ENCODE measurements at places on chromosomes 7 and 10.

- DNase-seq: peak; percentile 53
These were observed 51.2 kb upstream of the BMPER start for GRCh38 chr7:33854178-33854577.

DNA sequence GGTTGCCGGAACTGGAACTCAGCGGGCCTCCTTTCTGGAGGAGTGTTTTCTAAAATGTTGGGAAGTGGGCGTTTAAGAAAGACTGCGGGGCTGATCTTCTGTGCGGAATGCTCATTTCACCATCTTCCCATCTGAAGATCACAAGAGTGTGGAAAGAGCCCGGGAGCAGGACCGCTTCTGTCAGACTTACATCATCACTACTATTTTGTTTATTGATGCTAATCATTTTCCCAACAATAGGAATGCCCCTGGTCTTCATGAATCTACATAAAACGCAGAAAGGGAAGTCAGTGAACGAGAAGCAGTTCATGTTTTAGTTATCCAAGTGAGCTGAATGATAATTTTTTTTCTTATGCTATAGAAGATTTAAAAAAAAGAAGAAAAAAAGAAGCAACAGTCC, 447.8 kb upstream of the MKI67 start:
- DNase-seq: no peak

DNA sequence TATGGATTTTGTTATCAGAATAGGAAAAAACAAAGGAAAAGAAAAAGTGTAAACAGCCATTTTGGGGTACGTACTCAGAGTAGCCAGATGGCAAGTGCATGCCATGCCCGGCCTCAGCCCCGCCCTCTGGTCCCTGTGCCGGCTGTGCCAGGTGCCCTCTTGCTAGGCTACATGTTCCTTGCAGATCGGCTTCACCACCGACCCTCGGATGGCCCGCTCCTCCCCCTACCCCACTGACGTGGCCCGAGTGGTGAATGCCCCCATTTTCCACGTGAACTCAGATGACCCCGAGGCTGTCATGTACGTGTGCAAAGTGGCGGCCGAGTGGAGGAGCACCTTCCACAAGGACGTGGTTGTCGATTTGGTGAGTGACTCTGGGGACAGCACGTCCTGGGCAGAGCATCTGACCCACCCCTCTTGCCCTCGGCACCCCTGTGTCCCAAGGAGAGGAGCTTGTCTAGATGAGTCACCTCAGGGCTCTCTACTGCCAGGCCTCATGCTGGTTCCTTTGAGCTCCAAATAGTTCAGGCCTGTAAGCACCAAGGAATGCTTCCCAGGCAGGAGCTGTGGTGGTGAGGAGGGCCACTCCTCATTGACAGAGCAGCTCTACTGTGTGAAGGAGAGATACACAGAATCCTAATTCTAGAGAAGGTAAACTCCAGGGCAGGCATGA, 54.9 kb upstream of the ZMIZ2 start:
- peak; percentile 74 for DNase-seq

DNA sequence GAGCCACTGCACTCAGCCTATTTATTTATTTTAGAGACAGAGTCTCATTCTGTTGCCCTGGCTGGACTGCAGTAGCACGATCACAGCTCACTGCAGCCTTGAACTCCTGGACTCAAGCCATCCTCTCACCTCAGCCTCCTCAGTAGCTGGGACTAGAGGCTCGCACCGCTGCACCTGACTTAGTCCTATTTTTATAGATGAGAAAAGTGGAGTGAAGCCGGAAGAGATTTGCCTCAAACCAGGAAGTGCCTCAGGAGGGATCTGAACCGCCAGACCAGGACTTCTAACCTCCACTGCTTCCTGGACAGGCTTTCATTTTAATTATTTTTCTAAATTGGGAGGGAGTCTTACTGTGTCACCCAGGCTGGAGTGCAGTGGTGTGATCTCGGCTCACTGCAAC, 17.5 kb upstream of the CLIP2 start:
- no peak for DNase-seq

- DNase-seq: peak; percentile 40
These were observed 370.8 kb upstream of the LRRTM3 start for GRCh38 chr10:66555061-66555460.

- no peak for DNase-seq
These were observed 13.6 kb downstream of the SNX10 start for GRCh38 chr7:26305090-26305868.

DNA sequence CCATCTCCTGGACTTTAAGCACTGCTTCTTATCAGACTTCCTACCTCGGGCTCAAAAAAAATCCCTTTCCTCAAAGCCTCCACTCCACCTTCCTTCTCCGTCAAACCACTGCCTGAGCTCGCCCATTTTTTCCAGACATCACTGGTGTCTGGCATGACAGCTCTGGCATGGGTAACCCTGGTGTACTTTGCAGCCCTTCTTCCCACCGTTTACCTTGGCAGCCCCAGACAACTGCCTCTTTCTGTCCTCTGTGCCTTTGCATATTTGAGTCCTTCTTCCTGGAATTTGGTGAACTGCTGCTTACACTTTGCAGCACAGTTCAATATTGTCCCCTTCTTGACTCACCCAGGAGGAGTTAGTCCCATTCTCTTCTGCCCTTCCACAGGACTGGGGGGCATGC, 144.6 kb upstream of the TBX20 start:
- no peak for DNase-seq

DNA sequence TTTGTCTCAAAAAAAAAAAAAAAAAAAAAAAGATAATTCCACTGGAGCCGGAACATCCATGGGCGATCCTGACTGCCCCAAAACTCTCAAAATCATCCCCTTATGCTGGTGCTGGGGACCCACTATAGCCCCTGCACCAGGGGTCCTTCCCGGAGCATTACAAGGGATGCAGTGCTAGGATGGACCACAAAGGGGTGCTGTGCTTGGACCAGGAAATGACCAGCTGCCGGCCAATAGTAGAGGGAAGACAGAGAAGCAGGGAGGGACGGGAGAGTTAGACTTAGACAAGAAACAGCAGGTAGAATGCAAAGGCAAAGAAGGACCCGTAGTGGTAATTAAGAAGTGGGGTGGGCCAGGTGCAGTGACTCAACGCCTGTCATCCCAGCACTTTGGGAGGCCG, 40.5 kb downstream of the RCC1L start:
- no peak for DNase-seq

- DNase-seq: no peak
These were observed at the start of gene CLDN3 for GRCh38 chr7:73770002-73770859. CLDN3 (minus strand) TSS chr7:73770270; CDS start chr7:73770049, 221 bp downstream.

DNA sequence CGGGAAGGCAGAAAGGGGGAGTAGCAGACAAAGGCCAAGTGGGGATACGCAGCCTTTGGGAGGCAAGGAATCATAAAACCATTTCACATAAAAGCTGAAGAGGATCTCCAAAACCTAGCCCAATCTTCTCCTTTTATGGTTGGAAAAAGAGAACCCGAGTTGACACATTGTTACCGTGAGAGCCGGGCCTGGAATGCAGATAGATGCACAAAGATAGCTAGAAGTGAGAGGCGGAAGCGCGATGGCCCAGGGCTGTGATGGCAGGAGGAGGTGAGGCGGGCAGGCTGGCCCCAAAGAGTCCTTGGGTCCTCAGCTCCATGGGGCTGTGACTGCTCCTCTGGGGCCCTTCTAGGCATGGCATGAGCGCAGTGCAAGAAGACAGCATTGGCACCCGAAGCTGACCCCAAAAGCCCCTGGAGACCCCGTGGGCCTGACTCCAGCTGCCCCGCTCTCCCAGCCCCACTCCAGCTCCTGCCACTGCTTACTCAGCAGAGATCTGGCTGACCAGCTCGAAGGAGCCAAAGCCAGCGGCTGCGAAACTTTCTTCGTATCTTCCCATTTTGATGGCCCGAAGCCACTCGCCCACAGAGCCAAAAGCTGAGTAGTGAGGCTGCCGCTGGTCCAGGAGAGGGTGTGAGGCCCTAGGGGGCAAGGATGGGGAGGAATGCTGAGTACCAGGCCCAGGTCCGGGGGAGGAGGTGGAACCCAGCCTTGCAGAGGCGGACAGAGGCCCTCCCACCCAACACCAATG, 22.5 kb downstream of the EPHB4 start:
- no peak for DNase-seq

GRCh38 chr10:64484811-64485330, 963.7 kb downstream of the REEP3 start:
- DNase-seq: no peak

DNA sequence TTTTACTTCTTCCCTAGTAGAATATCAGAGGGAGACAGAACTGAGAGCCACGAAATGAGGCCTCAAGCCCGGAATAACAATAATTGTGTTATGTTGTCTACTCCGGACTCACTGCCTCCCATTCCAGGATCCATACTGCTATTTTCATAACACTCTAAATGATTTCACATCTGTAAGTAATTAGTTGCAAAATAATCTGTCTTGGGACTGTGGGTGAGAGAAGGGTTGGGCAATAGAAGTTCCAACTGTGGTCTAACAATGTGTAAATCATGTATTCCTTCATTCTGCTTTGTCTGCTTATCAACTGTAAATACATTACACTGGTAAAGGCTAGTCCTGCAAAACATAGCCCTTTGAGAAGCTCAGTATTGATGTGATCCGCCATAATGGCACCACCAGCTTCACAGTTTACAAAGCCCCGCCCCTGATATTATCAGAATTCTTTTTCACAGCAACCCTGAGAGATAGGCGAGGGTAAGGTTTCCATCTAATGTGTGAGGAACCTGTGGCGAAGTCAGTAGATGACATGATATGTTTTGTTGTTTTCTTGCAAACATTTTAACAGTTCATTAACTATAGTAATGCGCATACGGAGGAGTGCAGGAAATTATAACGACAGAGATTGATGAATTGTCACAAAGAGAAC, 265.7 kb upstream of the BMPER start:
- no peak for DNase-seq

GRCh38 chr7:11931307-11931706, 99.3 kb upstream of the THSD7A start:
- peak; percentile 4 for DNase-seq

DNA sequence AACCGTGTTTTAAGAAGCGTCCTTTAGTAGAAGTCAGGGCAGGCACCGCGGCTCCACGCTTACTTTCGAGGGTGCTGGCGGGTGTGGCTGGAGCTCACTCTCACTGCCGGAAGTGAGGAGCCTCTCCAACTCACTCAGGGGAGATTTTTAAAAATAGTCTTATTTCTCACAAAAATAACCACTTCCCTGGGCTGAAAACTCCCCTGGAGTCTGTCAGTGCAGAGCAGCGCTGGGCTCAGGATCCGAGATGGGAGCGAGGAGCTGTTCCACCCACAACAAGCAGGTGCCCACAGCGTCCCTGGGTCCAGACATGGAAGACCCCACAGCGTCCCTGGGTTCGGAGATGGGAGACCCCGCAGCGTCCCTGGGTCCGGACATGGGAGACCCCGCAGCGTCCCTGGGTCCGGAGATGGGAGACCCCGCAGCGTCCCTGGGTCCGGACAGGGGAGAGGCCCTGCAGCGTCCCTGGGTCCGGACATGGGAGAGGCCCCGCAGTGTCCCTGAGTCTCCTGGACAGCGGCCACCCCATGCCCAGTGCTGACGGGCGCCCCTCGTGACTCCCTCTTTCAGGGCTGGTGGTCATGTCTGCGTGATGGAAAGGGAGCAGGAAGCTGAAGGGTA, 51.2 kb downstream of the VIPR2 start:
- DNase-seq: no peak

- DNase-seq: no peak
These were observed 295.0 kb downstream of the BICC1 start for GRCh38 chr10:58807629-58808022.

DNA sequence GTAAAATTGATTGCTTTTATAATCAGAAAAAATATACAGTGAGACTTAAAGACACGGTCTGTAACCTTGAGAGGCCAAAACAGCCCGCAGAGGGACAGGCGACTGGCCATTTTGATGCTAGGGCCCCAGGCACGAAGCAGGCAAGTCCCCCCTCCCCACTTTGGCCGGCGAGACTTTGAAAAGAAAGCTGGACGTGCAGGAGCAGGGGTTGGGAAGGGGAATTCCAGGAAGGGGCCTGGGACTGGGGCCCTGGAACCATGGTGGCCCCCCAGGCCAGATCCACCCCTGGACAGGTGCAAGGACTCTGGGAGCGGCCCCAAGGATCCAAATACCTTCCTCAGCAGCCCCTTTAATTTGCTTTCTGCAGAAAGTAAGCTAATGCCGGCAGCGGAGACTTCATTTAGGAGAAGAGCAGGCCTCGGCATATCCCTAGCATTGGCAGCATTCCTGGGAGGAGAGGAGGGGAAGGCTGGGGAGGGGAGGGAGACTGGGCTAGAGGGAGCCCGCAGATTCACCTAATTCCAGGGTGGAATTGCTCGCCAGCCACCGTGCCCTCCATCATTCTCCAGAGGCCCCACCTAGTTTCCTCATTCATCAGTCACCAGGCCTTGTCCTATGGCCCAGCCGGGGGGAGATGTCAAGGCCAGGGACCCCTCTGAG, 24.9 kb upstream of the TNRC18 start:
- DNase-seq: no peak

DNA sequence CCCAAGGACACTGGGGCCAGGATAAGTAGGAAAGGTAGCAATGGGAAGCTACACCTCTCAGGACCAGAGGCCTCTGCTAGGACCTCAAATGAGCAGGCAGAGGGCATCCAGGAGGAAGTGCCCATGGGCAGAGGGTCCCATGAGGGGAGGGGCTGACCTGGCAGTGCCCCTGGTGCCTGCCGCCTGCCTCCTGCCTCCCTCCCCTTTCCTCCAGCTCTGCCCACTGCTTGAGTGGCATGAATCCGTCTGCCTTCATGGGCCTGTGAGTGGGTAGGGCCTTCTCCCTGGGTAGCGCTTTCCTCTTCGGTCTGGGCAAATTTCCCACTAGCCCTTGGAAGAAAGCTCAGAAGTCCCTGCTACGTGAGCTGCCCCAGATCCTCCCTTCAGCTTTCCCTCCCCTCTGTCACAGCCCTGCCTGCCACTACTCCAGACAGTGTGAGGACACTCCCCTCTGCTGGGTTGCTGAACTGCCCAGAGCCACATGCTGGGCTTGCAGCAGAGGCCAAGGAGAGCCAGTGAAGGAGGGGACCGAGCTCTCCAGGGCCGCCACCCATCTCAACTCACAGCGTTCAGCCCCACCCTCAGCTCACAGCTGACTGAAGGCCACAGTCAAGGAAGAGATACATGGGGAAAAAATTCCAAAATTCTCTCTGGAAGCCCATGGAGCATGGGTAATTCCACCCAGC, 141.4 kb downstream of the ARHGAP22 start:
- no peak for DNase-seq

- no peak for DNase-seq
These were observed 73.6 kb downstream of the CCDC3 start for GRCh38 chr10:12927896-12928295.

- no peak for DNase-seq
These were observed 3.3 kb upstream of the VDAC2 start for GRCh38 chr10:75207079-75207856.

GRCh38 chr10:91556691-91557566, 75.9 kb downstream of the PPP1R3C start:
- no peak for DNase-seq

GRCh38 chr7:42736931-42737330, 174.9 kb downstream of the C7orf25 start:
- no peak for DNase-seq

DNA sequence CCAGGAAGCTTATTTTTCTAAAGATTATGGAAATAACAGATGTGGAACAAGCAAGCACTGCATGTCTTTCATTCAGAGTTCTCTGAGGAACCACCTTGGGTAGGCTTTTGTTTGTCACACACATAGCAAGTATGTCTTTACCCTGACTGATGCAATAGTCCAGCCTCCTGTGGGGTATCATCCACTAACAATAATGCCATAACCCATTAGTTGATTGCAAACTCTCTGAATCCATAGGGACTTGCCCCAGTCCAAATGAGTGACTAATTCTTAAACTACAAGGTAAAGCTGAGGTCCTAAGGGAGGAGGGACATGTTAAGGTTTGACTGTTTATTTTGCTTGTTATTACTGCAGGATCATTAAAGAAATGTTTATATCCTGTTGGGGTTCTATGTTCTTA, 151.4 kb upstream of the PRPS1L1 start:
- no peak for DNase-seq
